Sigmoid colon (tissue), 7 donors: ENCODE measurements at places on chromosomes 1 and 21. TPM values are rescaled to one million over a fixed set of nuclear protein-coding genes. Genes with fewer than 3 reads are reported as not detected.

DNA sequence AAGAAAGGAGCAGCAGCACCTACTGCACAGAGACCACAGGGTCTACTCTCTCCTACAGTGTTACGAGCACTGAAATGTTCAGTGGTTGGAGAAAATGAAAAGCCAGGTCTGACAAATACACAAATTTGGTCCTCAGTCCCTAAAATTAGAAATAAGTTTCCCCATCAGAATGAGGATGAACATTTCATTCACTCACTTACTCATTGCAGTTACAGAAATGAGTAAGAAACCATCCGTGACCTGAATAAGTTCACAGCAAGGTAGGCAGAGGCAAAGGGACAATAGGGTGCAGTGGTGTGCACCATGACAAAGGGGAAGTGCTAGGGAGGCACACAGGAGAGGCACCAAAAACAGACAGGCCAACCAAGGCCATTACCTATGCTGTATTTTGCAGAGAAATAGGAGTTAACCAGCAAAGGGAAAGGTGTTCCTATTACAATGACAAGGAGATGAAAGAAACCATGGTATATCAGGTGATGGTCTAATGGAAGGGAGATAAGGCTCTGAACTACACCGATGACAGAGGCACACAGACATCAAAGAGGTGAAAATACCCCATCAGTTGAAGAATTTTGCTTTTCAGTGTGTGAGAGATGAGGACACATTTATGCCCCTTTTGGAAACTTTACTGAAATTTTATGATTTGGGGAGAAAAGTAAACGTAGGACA, 29.4 kb downstream of the VAV3 start:
- no peaks in the 10 kb centered on the region for H3K27me3 ChIP-seq
- peaks cover 5% of the 10 kb centered on the region for H3K4me1 ChIP-seq
- H3K27ac ChIP-seq = no peak overlapping the region
- DNase-seq = no peak
- no peak overlapping the region for H3K4me3 ChIP-seq
- H3K36me3 ChIP-seq = no peaks in the 10 kb centered on the region

DNA sequence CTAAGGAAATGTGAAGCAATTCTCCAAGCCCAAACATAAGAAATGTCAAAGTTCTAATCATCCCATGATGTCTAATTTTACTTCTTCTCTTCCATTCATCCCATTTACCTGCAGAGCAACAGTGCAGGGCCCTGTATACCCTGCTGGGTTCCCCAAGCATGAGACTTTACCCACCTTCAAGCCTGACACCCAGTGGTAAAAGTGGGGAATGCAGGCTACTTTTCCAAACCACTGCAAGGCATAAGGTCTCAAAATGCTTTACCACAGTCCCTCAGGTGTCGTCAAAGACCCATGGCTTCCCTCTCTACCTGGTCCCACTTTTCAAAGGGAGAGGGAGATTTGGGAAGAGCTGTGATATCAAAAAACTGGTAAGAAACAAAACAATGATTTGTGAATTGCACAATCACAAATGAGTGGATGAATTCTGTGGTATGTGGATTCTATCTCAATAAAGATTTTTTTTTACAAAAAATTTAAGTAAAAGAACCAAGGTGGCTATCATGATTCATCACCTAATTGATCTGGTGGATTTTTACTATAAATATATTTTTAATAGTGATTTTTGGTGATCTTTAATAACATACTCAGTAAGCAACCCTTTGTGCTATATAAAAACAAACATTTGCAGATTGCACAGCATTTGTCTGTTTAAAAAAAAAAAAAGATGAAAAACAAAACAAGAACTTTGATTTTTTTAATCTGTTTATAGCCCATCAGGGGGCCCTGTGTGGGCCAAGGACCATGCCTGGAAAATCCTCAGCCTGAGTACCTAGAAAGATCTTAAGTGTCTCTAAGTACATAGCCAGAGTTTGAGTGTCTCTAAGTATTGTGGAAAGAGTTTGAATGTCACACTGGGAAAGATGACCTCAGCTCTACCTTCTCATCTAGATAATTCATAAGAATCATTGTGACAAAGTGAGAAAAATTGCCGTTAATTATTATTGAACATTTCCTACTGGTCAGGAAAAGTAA, 73.1 kb upstream of the GJB5 start:
- DNase-seq = no peak
- no peak overlapping the region for H3K4me3 ChIP-seq
- H3K36me3 ChIP-seq = no peaks in the 10 kb centered on the region

DNA sequence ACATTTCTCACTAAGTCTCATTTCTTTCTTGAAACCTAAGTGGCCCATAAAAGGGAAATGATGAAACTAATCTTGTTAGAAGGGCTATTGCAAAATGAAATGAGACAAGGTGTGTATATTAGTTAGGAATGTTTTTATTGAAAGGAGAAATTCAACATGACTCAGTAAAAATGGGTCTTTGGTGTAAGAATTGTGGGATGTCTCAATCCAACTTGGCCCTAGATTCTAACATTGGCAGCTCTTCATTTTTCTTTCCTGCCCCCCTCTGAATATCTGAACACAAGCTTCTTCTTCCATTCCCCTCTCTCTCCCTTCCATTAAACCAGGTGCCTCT, 26.8 kb upstream of the TARBP1 start:
- peaks cover 5% of the 10 kb centered on the region for H3K4me1 ChIP-seq
- DNase-seq = no peak
- no peak overlapping the region for H3K27ac ChIP-seq
- H3K4me3 ChIP-seq = no peak overlapping the region
- no peaks in the 10 kb centered on the region for H3K27me3 ChIP-seq

Gene ANXA9
- 0.45 TPM for polyA plus RNA-seq

Gene LCE1D
- polyA plus RNA-seq = not detected
